Amygdala (tissue), 56 donors: ENCODE measurements at places on chromosomes 7 and 10.

DNA sequence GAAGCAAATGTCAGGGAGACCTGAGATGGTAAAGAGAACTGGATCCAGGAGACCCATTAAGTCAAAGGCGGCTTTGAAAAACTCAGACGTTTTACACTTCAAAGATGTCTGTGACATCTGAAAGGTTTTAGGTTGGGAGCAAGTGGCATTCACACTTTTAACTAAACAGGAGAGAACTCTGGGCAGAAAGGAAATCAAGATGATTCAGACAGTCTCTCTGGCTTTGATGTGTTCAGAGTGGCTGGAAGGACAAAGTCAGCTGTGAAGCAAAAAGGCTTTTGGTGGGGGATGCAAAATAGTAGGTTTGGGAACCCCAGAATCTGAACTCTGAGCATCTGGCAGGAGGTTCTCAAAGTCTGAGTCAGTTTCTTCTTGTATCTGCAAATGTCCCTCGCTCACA, 66.6 kb downstream of the PRKCQ start:
- DNase-seq = no peak

- no peak for DNase-seq
Observed at GRCh38 chr10:33392706-33393105, 58.2 kb upstream of the NRP1 start.

- DNase-seq = no peak
Observed at GRCh38 chr7:77629797-77630196, 66.5 kb upstream of the RSBN1L start.

DNA sequence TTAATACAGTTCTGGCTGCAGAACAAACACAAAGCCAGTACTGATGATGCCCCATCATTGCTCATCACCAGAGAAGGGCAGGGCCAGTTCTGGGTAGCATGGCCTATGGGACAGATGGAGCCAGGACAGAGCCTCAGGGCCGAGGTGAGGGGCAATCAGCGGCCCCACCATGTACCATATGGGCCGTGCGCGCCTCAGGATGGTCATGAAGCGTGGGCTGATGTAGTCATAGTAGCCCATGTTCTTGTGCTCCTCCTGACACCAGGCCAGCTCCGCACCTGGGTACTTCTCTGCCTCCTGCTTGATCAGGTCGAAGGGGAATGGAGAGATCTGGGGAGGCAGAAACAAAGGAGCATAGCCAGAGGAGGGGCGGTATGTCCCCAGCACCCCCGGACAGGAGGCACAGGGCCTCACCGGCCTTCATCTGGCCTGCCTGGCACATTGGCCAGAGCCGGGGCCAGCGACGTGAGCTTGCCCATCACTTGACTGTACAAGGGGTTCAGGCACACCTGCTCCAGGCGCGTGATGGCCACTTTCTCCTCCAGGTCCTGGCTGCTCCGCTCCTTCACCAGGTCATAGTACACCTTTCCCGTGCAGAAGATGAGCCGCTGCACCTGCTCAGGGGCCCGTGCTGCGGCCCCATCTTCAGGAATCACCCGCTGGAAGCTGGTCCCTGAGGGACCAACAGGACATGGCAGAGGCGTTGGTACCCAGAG, 26.1 kb downstream of the OGDHL start:
- DNase-seq = no peak

DNA sequence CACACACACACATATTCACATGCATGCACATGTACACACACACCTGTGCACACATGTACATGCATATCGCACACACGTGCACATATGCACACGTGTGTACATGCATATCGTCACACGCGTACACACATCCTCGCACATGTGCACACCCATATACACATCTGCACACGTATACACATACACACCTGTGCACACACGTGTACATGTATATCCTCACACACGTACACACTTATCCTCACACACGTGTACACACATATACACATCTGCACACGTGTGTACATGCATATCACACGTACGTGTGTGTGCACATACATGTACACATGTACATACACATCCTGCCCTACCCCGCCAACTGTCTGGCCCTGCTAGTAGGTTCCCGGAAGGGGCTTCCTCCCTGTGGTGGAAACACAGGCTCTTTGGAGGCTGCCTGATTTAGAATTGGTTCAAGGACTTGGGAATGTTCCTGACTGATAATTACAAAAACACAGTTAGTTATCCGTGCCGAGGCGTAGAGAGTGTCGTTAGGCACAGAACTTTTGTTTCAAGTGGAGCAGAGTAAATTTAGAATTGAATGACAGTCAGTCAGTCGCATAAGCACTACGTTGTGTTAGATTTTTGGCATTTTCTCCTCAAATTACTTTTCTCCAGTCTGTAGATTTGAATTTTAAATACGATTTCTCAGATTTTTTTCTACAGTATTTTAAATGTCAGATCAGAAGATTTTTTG, 18.5 kb upstream of the PRKAR1B start:
- DNase-seq = no peak

- DNase-seq = no peak
Observed at GRCh38 chr7:99551334-99551733, 580 bp downstream of the FAM200A start.

- no peak for DNase-seq
Observed at GRCh38 chr10:33151344-33151864, 183.1 kb downstream of the NRP1 start.

- DNase-seq = peak; percentile 43
Observed at GRCh38 chr10:79266543-79267312, 80.5 kb upstream of the PPIF start.

GRCh38 chr7:3128857-3129490, 85.3 kb upstream of the CARD11 start:
- DNase-seq = no peak

DNA sequence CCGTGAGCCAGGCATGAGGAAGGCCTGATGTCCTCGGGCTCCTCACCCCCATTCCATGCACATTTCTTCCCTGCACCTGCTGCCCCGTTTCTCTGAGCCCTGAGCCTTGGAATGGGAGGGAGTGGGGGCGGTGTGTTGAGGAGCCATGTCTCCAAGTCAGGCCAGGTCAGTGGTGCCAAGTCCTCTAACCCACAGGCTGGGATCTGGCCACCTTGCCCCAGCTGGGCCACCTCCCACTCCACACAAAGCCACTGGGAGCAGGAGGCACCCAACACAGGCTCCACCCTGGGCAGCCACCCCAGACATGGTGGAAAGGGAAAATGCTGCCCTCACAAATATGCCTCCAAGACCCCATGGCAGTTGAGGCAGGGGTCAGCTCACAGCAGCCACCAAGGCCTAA, 27.7 kb downstream of the ZCCHC24 start:
- DNase-seq = no peak

DNA sequence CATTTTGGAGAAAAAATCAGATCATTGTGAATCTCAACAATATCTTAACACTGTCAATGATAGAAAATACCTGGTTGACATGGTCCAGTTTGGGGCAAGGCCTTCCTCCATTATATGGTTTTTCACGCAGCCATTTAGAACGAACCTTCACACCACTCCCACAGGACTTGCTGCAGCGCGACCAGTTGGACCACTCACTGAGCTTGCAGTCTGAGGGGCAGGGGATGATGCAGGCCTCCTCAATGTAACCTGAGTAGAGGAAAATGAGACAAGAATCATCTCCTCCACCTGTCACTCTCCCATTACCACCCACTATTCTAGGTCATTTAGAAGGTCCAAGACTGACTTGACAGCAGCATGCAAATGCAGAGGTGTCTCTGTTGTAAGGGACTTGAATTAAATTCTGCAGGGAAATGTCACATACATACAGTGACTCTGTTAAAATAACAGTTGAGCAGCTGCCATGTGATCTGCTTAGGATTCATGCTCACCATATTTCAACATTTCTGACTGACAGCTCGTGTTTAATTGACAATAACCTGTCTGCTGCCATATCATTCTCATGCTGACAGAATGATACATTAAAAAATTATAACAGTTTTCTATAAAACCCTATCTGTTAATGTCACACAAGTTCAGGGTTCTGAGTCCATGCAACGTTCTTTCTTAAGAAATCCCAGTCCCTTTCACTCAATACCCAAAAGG, 403.0 kb downstream of the THSD7A start:
- no peak for DNase-seq

DNA sequence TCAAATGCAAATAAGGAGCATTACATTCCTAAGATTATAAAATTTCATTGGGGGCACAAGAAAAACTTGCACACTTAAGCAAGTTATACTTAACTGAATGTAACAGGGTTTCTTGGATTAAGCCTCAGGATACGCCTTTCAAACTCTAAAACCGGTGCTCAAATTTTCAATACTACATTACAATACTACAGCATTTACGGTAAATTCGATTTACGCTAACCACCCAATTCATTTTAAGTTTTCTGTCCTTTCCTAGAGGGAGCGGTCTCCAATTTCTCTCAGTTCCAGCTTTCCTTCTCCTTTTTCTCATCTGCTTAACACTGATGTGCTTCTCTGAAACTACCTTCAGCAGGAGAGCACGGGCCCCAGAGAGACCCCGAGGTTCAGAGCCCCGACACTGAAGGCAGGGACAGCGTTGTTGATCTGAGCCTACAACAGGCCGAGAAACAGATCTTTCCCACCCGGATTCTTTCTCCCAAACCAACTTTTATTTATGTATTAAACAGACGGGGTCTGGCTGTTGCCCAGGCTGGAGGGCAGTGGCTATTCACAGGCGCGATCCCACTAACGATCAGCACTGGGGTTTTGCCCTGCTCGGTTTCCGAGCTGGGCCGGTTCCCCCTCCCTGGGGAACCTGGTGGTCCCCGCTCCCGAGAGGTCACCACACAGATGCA, 798 bp downstream of the ZNF425 start:
- no peak for DNase-seq

DNA sequence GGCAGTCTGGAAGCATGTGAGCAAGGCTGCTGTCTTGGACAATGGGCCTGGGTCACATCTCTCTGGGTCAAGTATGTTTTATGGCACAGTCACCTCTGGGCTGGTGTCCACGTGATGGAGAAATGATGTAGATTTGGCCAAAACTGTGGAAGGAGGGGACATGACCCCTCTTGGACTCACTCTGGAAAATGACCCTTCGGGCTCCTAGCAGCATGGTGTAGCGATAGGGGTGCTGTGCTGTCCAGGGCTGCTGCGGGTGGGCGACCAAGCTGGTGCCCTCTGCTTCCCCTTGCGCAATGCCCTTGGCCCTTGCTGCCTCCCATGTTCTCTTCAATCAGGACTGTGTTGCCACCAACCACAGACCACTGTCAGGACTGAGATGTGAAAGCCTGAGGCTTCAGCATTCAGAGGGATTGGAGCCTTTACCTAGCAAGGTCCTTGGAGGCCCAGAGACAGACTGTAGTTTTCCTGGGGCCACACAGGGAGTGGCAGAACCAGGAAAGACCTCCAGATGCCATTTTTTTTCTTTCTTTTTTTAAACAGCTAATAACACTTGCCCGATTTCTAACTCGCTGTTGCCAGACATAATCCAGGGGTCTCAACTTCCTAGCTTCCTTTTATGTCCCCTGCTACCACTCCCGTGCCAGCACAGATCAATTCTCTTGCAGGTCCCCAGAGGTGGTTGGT, 6.1 kb downstream of the CYP26A1 start:
- DNase-seq = no peak

DNA sequence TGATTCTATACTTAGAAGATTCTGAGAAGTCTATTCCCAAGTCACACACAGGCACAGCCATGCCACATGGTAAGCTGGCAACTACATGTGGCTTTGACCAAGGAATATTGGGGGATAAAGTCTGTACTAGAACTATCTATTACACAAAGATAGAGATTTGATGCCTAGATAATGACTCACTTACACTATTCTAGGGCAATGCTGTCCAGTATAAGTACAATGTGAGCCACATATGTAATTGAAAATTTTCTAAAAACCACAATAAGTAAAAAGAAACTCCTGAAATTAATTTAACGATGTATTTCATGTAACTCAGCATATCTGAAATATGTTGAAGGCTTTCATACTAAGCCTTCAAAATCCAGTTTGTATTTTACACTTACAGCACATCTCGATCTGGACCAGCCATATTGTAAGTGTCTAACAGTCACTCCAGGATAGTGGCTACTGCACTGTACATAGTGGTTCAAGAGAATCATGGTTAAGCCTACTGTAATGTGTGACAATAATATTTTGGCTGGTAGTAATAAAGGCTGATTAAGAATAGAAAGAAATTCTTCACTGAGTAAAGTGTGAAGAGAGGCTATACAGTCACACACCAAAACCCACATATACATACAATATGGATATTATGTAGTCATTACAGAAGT, 62.8 kb downstream of the RTKN2 start:
- no peak for DNase-seq

DNA sequence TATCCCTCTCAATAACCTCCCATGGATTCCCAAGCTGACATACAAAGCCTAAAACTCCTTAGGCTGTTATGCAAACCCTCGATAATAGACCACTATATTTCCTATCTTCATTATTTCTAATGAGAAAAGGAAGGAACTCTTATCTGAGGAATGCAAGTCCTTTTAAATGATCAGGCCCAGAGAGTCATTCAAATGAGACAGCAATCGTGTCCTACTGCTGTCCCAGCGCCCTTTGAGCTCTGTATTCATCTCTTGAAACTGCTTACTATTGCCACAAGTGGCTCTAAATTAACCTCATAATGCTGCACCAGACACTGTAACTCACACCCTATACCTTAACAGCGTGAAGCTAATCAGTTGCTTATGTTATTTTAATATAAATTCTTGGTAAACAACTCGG, 182.1 kb upstream of the NAMPT start:
- DNase-seq = no peak

DNA sequence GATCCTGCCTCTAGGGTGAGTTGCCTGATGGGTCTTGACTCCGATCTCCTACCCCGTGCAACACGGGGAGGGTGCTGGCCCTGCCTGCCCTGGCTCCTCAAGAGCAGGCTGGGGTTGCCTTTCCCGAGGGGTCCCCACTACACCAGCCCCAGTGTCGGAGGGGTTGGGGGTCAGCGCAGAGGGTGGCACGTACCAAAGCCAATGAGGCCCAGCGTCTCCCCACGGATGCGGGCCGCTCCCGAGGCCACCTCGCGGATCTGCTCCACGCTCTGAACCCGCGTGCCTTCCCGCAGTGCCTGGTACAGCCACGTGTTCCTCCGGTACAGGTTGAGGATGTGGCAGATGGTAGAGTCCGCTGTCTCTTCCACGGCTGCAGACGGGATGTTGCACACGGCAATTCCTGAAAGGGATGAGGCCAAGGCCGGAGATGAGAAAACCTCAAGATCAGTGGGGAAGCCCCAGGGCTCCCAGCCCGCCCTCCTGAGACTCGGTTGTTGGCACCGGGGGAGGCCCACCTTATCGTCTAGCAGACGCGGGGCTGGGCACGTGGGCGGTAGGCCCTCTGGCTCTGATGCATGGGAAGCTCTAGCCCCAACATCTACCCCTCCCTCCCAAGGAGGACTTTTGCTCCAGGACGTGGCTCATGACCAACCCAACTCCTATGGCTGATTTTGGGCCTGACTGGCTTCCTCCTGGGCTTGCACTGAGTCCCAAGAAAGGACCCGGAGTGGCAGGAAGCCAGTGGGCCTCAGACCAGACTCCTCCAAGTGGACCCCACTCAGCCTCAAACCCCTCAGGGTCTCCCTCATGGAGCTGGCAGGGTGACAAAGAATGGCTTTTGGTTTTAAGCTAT, 56.1 kb downstream of the ZRANB1 start:
- no peak for DNase-seq

GRCh38 chr7:98641646-98642500, 24.8 kb downstream of the NPTX2 start:
- DNase-seq = no peak

- no peak for DNase-seq
Observed at GRCh38 chr10:49647985-49648795, 31.3 kb upstream of the C10orf53 start.

- no peak for DNase-seq
Observed at GRCh38 chr10:93614101-93614825, 1.9 kb downstream of the PDE6C start.

GRCh38 chr10:59881640-59882039, 24.7 kb downstream of the CCDC6 start:
- no peak for DNase-seq

GRCh38 chr7:64359543-64359942, 45.8 kb downstream of the ZNF736 start:
- no peak for DNase-seq
